ENCODE measurements at places on chromosomes 12 and 14. TPM values are rescaled to one million over a fixed set of nuclear protein-coding genes. Genes with fewer than 3 reads are reported as not detected.

GYS2 gene
- total RNA-seq: not detected

CHPT1 gene
- 23.7 TPM for total RNA-seq

PIK3C2G gene
- total RNA-seq: 18.1 TPM

VSIG10 gene
- 16.5 TPM for total RNA-seq

ANAPC5 gene
- 134 TPM for total RNA-seq

DDX54 gene
- total RNA-seq: 15.4 TPM

MYO1A gene
- total RNA-seq: 0.69 TPM

POTEM gene
- total RNA-seq: not detected

TPPP2 gene
- total RNA-seq: not detected

NFE2 gene
- 5.7 TPM for total RNA-seq

TAMALIN gene
- total RNA-seq: 17.0 TPM

DPPA3 gene
- not detected for total RNA-seq

RPL36AL gene
- 101 TPM for total RNA-seq

STAC3 gene
- total RNA-seq: 20.2 TPM

NEDD8 gene
- 73.5 TPM for total RNA-seq

RPL6 gene
- total RNA-seq: 1,039 TPM

LMBR1L gene
- 39.7 TPM for total RNA-seq

CYP46A1 gene
- total RNA-seq: 2.0 TPM

TSPAN19 gene
- total RNA-seq: not detected

PIP4K2C gene
- 11.0 TPM for total RNA-seq

ERP27 gene
- total RNA-seq: 1.9 TPM

EPYC gene
- 0.20 TPM for total RNA-seq

OR6C6 gene
- not detected for total RNA-seq

AQP5 gene
- 5.7 TPM for total RNA-seq

APOF gene
- not detected for total RNA-seq

OTOGL gene
- 0.30 TPM for total RNA-seq

PAX9 gene
- 2.8 TPM for total RNA-seq

PIWIL1 gene
- total RNA-seq: 0.10 TPM

ESR2 gene
- 1.5 TPM for total RNA-seq

LRRC9 gene
- 0.30 TPM for total RNA-seq

RND1 gene
- 1.1 TPM for total RNA-seq

ASPG gene
- total RNA-seq: 3.6 TPM

GUCY2C gene
- total RNA-seq: 0.10 TPM

CCDC63 gene
- total RNA-seq: not detected

LRRIQ1 gene
- total RNA-seq: 0.30 TPM

GSG1 gene
- 0.89 TPM for total RNA-seq

KLRC2 gene
- total RNA-seq: not detected

AMN gene
- 4.4 TPM for total RNA-seq

SERPINA12 gene
- 16.9 TPM for total RNA-seq

CNTN1 gene
- total RNA-seq: 28.9 TPM

DAO gene
- not detected for total RNA-seq

KRT85 gene
- 98.6 TPM for total RNA-seq

CD163 gene
- 15.0 TPM for total RNA-seq

ACOT4 gene
- 1.2 TPM for total RNA-seq

LIN7A gene
- total RNA-seq: 5.9 TPM

Data from skin of body (tissue), 3 donors.